Upper lobe of left lung (tissue), 6 donors: ENCODE measurements at places on chromosomes 11 and 22.

DNA sequence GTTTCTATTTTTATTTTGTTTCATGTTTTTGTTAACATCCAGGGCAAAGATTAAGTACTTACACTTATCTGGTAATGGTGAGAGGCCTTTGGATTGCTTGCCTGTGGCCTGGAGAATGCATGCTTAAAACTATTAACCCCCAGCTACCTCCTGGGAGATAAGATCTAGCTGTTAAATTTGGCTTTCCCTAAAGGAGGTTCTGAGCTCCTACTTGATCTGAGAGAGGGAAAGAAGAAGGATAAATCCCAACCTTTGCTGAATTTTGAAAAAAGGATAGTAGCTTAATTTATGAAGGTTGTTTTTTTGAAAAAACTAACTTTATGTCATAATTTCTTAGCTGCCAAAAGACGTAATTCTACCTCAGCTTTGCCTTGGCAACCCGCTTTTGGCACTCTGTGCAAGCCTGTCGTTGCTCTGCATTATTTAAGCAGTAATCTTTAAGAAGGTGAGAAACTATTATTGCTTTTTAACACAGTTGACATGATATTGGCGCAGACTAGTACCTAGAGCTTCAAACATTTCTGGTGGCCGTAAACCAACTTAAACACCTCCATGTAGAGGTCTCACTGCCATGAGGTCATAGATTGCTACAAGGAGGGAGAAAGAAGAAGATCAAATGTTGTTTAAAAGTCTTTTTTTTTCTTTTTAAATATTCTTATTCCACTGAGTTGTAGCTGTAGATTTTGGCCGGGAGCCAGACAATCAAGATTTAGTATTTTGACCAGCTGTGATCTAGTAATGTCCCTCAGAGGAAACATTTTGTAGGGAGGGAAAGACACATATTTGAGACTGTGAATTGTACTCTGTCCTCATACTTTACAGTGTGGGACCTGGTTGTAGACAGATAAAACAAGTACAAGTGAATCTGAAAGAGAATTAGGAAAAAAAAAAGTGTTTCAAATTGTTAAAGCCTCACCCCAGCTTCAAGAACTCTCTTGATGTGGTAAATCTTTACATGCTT, 74.4 kb downstream of the WNT11 start:
- no peaks in the 10 kb centered on the region for H3K4me1 ChIP-seq
- no peaks in the 10 kb centered on the region for H3K27me3 ChIP-seq
- peak overlapping the region; percentile 62 for H3K27ac ChIP-seq
- peaks cover under 1% of the 10 kb centered on the region for H3K36me3 ChIP-seq
- DNase-seq, result no peak

DNA sequence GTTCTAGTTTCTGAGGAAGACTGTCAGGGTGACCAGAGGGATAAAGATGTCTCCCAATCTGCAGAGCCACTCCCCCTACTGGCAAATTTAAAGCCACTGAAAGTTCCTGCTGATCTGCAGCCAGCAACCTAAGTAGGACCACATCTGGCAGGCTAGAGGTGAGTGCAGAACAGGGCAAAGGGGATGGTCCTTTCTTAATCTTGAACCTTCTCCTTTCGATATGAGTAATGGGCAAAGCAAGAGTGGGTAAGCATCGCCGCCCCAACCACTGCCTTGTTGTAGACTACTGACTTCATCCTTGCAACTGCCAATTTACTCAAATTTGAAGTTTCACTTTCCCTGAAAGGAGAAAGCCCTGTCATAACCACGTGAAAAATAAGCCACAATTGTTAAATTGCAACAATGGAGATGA, 30.7 kb downstream of the SCUBE2 start:
- H3K4me1 ChIP-seq, result no peaks in the 10 kb centered on the region
- H3K27ac ChIP-seq, result no peak overlapping the region
- no peaks in the 10 kb centered on the region for H3K36me3 ChIP-seq
- no peak overlapping the region for H3K4me3 ChIP-seq

DNA sequence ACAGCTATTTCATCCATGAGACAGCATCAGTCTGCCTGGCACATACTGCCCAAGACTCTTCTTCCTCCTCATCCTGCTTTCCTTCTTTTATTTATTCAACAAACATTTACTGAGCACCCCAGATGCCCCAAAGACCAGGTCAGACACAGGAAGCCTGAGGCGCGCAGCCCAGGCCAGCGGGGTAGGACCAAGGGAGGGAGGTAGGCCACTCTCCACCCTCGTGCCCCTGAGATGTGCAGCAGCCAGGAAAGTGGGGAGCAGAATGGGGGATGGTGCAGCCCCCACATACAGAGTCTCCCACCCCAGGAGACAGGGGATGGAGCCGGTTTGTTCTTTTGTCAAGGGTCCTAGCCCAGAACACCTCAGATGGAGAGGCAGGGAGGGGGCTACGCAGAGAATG, 4.2 kb upstream of the IL2RB start:
- no peak overlapping the region for H3K4me3 ChIP-seq
- H3K27me3 ChIP-seq, result no peaks in the 10 kb centered on the region
- H3K27ac ChIP-seq, result no peak overlapping the region
- no peaks in the 10 kb centered on the region for H3K4me1 ChIP-seq
- no peaks in the 10 kb centered on the region for H3K36me3 ChIP-seq
- no peak for DNase-seq

DNA sequence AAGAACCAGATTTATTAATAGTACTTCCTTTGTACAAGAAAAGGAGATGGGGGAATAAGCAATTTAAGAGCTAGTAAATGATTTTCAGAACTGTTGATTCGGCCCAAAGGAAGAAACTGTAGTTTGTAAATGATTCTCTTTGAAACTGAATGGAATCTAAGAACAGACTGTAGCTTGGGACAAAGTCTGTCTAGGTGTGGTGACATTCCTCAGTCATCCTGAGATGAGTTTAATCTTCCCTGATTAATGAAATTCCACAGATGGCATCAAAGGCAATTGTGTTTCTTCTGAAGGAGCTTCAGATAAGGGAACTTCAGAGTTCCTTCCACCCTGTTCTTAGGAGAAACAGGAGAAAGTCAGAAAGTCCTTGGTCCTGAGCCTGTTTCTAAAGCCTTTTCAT, 2095.9 kb downstream of the LRRC4C start:
- no peaks in the 10 kb centered on the region for H3K36me3 ChIP-seq
- H3K27ac ChIP-seq, result no peak overlapping the region
- no peaks in the 10 kb centered on the region for H3K4me1 ChIP-seq
- no peak for DNase-seq
- no peaks in the 10 kb centered on the region for H3K27me3 ChIP-seq

GRCh38 chr11:79092791-79093353, 348.0 kb downstream of the TENM4 start:
- H3K27me3 ChIP-seq, result no peaks in the 10 kb centered on the region
- DNase-seq, result no peak
- no peak overlapping the region for H3K4me3 ChIP-seq
- H3K4me1 ChIP-seq, result no peaks in the 10 kb centered on the region
- H3K36me3 ChIP-seq, result no peaks in the 10 kb centered on the region

DNA sequence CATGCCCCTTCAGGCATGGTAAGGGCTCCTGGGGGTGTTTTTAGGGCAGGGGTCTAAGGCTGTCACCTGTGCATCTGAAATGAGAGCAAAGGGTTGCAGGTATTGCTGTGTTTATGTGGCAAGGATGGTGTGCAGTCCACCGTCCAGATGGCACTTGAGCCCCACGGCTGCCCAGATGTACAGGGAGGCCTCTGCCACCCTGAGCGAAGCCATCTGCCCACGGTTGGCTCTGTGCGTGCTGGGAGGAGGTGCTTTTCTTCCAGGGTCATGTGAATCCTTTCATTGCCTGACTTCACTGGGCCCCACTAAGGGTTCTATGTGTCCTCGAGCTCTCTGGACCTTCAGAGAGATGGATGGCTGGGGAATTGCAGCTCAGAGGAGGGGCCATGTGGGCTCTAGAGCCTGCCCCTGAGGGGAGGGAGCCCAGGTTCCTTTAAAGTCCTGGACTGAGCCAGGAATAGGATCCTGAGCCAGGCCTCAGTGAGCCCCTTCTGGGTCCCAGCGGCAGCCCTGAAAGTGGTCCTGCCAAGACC, 89.9 kb downstream of the CTTN start:
- no peaks in the 10 kb centered on the region for H3K27me3 ChIP-seq
- H3K27ac ChIP-seq, result no peak overlapping the region
- no peaks in the 10 kb centered on the region for H3K4me1 ChIP-seq
- H3K36me3 ChIP-seq, result no peaks in the 10 kb centered on the region
- H3K4me3 ChIP-seq, result no peak overlapping the region

DNA sequence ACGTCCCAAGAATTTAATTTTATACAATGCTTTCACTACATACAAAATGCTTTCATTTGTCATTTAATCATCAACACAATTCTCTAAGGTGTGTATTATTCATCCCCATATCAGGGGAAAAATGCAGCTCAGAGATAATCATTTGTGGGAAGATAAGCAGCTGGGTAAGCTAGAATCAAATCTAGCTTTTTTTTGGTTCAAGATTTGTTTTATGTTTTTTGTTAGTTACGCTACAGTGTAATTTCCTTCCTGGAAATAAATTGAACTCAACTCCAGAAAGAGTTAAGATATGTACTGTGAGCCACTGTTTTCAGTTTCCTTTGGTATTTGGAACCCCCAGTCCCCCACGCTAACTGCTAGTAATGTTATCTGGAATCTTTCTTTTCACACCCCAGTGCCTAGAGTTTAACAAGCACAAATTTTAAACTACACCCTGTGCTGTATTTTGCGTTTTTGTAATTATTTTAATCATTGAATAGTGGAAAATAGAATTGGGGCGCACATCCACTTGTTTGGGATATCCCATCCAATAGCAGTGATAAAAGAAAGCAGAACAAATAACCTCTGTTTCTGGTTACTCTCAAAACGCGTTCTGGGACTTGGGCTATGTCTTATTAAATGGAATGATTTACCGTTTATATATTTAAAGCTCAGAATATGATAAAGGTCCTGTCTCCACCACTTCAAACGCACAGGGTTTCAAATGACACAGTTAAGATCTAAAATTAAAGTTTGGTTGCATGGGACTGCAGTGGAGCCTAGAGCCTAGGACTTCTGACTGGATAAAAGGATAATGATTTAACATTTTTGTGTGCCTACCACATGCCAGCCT, 2.1 kb upstream of the HSPA8 start:
- peak overlapping the region; percentile 100 for H3K27ac ChIP-seq
- no peak for DNase-seq
- peaks cover 21% of the 10 kb centered on the region for H3K36me3 ChIP-seq

DNA sequence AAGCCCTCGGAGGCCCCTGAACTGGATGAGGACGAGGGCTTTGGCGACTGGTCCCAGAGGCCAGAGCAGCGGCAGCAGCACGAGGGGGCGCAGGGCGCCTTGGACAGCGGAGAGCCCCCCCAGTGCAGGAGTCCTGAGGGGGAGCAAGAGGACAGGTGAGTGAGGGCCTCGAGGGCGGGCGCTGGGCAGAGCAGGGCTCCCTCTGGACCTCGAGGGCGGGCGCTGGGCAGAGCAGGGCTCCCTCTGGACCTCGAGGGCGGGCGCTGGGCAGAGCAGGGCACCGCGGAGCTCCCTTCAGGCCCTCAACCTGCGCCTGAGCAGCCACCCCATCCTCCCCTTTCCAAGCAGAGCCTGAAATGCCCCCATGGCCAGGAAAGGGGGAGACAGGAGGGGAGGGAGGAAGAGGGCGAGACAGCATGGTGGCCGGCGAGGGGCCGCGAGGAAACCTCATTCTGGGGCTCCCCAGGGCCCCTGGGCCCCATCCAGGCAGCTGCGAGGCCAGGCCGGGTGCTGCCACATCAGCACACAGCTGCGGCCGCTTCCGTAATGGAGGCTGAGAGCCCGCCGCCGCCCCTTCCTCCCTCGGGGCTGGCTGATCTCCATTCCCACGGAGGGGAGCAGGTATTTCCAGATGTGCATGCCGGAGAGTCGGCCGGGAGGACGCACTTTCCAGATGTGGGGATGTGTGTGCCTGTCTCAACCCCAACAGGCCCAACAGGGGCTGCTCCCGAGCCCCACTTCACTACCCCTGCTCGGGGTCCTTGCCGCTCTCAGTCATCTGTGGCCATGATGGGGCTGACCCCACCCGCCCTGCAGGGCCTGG, 10.0 kb downstream of the PRR33 start:
- H3K36me3 ChIP-seq, result no peaks in the 10 kb centered on the region
- peaks cover 13% of the 10 kb centered on the region for H3K4me1 ChIP-seq
- H3K4me3 ChIP-seq, result no peak overlapping the region
- no peak overlapping the region for H3K27ac ChIP-seq

DNA sequence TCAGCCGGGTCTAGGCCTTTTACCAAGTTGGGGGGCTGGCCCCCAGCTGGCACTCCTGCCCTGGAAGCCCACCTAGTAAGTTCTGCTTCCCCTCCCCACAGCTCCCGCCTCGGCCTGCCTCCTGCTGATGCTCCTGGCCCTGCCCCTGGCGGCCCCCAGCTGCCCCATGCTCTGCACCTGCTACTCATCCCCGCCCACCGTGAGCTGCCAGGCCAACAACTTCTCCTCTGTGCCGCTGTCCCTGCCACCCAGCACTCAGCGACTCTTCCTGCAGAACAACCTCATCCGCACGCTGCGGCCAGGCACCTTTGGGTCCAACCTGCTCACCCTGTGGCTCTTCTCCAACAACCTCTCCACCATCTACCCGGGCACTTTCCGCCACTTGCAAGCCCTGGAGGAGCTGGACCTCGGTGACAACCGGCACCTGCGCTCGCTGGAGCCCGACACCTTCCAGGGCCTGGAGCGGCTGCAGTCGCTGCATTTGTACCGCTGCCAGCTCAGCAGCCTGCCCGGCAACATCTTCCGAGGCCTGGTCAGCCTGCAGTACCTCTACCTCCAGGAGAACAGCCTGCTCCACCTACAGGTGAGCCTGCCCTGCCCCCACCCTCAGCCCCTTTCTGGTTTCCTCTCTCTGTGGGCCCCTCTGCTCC, 7.3 kb downstream of the RTN4RL2 start:
- H3K27ac ChIP-seq, result no peak overlapping the region
- no peaks in the 10 kb centered on the region for H3K36me3 ChIP-seq

DNA sequence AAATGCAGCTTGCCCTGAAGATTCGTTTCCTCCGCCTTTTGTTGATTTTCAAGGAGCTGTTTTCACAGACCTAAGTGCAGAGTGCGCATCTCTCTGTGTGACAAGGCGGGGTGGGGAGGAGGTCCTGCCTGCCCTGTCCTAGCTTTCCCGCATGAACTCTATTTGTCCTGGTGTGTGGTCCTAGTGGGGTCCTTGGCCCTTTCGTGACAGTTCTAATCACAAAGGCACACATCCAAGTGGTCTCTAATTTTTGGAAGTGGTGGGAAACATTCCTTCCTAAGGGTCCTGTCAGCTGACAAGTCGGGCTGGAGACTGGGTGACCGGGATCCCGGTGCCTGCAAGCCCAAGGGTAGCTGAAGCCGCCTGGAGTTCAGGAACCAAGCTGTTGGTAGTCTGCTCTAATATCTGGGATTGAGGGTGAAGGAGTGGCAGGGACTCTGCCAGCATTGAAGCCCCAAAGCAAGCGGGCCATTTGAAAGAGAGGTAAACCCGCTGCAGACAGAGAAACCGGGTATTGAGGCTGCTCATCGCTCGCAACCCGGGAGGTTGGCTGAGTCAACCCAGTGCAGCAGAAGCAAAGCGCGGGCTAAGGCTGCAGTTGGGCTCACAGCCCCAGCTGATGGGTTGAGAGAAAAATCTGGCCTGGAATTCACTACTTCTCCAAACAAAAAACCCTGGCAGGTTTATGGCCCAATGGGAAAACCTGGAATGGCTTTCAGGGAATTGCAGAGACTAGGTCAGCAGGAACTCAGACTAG, 28.1 kb upstream of the FBXO3 start:
- H3K27me3 ChIP-seq, result no peaks in the 10 kb centered on the region
- DNase-seq, result no peak
- H3K4me3 ChIP-seq, result no peak overlapping the region
- H3K27ac ChIP-seq, result no peak overlapping the region
